ENCODE measurements at places on chromosomes 5 and 9.

DNA sequence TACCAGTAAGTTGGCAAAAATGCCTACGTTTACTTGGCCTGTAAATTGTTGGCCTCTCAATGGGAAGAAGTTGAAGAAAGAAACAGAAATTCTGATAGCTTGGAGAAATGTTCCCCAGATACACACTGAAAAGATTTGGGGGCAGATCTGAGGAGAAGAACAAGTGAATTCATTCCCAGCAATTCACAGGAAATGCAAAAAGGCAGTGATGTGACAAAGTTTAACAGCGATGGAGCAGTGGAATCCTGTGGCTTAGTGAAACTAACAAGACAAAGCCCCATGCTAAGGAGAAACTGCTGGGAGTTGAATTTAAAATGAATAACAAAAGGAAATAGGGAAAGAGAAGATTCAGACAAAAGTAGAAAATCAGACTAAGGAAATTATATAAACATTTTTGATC lies 213.2 kb upstream of the EDIL3 start:
- no peak for DNase-seq

- DNase-seq, result no peak
These were observed 191.8 kb upstream of the SMC2 start for GRCh38 chr9:103902263-103902662.

DNA sequence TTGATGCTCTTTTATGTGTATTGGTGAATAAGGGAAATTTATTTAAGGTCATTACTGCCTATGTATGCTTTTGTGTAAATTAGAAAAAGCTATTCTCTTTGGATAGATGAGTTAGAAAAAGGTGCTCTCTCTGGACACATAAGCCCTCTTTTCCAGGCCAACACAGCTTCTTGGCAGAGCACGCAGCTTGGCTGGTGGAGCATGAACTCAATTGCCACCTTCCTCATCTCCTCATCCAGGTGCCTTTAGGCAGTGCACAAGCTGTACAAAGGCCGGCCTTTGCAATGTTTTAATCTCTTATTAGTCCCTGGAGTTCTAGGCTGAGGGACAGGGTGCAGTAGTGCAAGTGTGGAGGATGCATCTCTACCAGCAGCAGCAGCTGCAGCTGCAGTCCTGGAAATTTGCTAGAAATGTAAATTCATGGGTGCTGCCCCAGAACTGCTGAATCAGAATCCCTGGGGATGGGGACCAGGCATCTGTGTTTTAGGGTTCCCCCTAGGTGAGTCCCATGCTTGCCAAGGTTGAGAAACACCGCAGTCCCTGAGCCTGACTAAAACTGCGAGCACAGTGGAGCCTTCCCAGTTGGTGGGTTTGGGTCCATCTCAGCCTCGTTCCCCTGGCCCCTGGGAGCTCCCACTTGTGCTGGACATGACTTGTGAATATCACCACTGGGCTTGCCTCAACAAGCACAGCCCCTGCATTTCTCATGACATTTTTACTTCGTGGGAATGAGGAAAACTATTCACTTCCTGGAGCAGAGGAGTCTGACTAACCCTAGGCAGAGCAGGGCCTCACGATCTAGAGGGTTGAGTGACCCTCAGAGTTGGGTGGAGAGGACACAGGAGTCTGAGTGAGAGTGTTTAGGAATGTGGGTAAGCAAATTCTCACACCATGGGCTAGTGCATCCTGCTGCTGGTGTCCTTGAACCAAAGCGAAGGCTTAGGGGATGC lies 272.3 kb downstream of the ZSWIM6 start:
- DNase-seq, result no peak

DNA sequence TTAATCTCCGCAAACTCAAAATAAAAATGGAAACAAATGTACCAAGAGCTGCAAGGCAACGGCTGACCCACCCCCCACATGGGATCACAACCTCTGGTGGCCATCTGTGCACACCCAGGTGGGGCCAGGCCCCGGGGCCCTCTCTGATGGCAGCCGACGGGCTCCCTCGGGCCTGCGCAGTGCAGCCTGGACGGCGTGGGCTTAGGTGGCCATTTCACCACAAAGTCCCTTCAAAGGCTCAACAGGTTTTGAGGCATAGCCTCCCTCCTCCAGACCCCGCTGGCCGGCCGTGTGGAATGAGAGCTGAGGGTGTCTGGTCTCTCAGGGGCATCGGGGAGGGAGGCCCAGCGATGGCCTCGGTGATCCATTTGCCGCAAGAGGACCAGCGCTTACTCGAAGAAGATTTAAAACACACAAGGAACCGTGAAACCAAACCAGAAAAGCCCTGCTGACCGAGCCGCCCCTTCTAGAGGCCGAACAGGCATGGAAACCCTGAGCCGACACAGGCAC lies 42.7 kb upstream of the CEP72 start:
- DNase-seq, result no peak

All from activated gamma-delta T cell (primary cell).